ENCODE measurements at places on chromosomes 12 and 14.
A peak's percentile ranks its signal among the peaks of the same experiment; 100 is the strongest.

DNA sequence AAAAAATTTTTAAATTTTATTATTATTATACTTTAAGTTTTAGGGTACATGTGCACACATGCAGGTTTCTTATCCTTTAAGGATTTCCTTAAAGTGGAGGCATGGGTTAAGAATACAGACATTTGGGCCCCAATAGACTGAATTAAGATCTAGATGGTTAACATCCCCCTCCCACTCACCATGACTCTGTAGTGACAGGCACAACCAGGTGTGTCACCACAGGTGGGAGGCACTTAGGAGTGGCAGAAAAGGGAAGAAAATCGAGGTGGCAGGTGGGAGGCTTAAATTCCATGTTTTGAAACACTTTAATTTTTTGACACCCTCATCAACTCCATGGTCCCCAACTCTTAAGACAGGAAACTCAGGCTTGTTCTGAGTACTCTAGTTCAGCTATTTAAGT lies 37.6 kb upstream of the GRIP1 start:
- DNase-seq = no peak

DNA sequence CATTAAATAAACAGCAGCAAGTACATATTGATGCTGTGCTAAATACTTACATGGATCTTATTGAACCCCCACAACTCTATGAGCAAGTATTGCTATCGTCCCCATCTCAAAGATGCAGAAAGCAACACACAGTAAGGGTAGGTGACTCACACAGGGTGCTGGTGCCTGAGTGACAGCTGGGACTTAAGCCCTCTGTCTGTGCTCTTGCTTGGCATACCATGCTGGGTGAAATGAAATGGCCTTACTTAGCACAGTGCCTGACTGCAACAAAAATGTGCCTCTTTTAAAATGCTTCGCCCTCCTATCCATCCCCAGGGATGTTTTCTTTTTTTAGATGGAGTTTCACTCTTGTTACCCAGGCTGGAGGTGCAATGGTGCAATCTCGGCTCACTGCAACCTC lies 788 bp downstream of the TEX52 start:
- no peak for DNase-seq

DNA sequence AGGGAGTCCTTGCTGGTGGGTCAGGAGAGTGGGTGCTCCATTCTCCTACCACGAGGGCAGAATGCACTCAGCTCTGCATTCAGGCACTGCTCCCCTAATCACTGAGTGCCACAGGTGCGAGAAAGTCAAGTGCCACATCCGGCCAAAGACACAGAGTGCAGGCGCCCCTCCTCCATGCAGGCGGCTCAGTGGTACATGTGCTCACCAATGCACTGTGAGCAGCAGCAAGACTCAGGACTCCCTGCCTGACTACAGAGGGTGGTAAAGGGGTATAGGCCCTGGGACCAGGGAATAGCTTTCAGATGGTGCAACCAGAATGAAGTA lies 32.9 kb downstream of the ZFYVE21 start:
- no peak for DNase-seq

GRCh38 chr12:131138638-131139362 lies 185.1 kb downstream of the ADGRD1 start:
- peak; percentile 95 for DNase-seq

GRCh38 chr12:15562263-15562662 lies 226.9 kb downstream of the EPS8 start:
- DNase-seq = no peak

GRCh38 chr12:116385486-116386217 lies 108.2 kb upstream of the MED13L start:
- DNase-seq = no peak

DNA sequence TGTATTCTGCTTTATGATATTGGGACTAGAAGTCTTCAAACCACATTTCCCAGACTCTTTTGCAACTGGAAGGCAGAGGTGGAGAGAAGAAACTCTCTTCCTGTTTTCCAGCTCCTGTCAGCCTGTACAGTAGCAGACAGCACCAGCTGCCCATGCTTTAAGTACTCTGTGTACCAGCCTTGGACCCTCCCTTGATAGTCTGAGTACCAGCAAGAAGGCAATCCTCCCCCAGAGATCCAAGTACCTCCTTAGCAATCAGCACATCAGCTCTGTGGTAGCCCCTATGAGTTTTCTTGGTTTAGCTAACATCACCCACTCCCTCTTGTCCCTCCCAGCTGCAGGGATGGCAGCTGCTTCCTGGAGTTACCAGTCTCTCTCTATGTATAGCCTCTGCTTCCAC lies 56.3 kb downstream of the STXBP6 start:
- no peak for DNase-seq

GRCh38 chr14:32449648-32450047 lies 120.5 kb downstream of the AKAP6 start:
- no peak for DNase-seq

DNA sequence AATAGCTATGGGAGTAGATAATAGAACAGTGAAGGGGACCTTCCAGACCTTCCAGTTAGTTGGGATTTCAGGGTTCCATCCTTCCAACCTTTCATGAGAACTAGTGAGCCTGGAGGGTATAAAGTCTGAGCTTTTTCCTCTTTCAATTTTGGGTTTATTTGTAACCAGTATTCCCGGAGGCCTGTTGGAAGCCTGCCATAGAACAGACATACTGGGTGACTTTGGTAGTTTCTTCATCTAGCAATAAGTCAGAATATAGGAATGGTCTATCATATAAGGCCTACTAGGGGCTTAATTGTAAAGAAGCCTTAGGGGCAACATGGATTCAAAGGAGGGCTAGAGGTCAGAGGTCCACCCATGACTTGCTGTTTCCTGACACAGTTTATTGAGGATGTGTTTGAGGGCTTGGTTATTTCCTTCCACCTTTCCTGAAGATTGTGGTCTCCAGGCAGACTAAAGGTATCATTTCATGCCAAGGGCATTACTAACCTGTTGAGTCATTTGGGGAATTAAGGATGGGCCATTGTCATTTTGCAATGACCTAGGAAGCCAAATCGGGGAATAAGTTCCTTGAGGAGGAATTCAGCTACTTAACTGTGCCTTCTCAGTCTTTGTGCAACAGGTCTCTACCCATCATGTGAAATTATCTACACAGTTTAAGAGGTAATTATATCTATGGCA lies 410.3 kb downstream of the SLC6A15 start:
- DNase-seq = no peak

DNA sequence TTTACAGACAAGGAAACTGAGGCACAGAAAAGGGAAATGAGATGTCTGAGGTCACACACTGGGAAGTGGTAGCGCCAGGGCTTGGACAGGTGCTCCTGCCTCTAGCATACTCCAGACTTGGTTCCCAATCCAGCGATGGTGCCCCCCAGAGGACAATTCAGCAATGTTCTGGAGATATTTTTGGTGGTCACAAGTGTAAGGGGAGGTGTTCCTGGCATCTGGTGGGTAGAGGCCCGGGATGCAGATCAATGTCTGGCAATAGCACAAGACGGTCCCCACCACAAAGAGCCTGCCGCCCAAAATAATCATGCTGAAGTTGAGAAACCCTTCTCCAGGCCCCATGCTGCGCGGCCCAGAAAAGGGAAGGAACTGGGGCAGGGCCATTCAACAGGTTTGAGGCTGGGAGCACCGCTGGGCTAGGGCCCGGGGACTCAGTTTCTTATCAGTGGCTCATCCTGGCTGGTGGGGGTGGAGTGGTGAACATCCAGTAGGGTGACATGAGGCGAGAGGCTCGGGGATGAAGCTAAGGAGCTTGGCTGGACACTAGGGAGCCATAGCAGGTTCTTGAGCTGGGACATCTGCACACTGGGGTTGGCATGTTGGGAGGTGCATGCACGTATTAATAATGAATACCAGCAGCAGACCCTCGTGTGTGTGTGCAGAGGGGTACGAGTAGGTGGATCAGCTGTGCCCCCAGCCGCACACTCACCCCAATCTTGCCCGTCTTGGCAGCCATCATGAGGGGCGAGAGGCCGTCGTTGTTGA lies 35.1 kb downstream of the TRPV4 start:
- no peak for DNase-seq

- DNase-seq = no peak
Observed at GRCh38 chr14:32559048-32559447, 229.9 kb downstream of the AKAP6 start.

DNA sequence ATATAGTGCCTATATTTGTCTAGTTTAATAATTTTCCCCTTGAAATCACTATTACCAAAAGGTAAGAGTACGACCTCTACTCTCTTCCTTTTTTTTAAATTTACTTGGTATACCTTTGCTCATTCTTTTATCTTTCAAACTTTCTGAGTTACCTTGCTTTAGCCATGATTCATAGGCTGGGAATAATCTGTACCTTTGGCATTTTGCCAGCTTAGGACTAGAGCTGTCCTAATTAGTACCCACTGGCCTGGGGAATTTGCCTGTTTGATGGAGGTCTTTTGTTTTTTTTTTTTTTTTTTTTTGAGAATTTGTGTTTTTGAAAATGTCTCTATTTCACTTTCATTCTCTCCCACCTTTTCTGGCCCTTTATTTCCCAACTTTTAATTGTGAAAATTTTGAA lies 8.7 kb upstream of the SLC4A8 start:
- DNase-seq = no peak

GRCh38 chr12:11795913-11796459 lies 146.5 kb downstream of the ETV6 start:
- DNase-seq = no peak

- DNase-seq = no peak
Observed at GRCh38 chr14:78403278-78403815, 233.2 kb downstream of the NRXN3 start.

DNA sequence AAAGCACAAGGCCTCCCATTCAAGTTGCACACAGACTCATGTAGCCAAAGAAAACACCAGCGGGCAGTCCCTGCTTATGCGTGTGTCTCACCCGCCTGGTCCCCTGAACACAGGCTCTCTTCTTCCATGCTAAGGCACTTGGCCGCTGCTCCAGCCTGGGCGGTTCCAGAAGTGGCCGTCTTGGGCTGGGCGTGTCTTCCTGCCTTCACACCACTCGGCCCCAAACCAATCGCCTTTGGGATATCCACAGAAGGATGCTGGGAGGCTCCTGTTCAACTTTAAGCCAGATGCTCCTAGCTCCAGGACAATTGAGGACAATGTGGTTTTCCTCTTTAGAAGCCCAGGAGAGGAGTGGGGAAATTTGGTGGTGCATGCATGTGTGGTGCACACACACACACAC lies 2.2 kb downstream of the SCARB1 start:
- peak; percentile 91 for DNase-seq

DNA sequence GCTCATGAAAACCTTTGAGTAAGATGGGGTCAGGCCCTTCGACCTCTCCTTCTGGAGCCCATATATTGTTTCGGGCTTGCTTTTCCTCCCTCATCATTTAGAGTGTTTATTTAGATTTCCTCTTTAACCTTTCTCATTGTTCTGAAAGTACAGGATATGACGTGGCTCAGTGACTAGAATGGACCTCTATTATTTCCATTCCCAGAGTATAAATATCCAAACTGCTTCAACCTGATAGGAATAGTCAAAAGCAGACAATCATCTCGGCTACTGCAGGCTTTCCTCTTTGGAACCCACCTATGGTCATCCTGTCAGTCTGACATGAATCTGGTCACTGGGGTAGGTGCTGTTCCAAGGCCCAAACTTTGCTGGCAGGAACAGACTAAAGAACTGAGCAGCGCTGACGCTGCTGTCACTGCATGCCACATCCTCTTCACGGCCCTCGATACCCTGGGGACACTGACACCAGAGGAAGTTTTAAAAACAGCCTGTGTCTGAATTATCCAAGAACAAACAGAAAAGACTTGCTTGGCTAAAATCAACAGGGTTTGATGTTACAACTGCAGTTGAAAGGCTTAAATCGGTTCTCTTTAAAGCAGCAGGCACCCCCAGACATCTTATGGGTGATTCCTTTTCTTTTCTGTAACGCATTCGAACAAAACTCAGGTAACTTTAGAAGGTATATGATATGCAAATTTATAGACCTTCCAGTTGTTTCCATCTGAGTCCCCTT lies 5.0 kb upstream of the DDX47 start:
- DNase-seq = no peak

- DNase-seq = no peak
Observed at GRCh38 chr12:124622331-124622730, 54.9 kb upstream of the NCOR2 start.

- DNase-seq = no peak
Observed at GRCh38 chr12:53567961-53568808, 58.0 kb downstream of the ATF7 start.

DNA sequence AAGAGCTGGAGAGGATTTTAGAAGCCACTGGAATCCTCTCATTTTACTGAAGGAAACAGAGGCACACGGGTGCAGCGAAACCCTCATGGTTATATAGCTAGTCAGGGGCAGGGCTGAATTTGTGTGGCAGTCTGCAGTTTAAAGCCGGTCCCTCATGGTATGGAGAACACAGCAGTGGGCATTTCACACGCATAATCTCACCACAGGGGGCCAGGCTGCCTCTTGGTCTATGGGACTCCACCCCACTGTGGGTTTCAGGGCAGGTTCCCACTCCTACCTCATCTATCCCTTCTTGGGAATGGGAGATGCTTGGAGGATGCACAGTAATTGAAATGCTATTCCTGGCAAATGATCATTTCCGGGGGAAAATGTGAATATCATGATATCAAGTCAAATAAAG lies 400.6 kb downstream of the RGS6 start:
- no peak for DNase-seq

- no peak for DNase-seq
Observed at GRCh38 chr14:20427231-20428009, 8.5 kb downstream of the KLHL33 start.

GRCh38 chr12:49501895-49502294 lies 36.9 kb upstream of the KCNH3 start:
- DNase-seq = no peak

DNA sequence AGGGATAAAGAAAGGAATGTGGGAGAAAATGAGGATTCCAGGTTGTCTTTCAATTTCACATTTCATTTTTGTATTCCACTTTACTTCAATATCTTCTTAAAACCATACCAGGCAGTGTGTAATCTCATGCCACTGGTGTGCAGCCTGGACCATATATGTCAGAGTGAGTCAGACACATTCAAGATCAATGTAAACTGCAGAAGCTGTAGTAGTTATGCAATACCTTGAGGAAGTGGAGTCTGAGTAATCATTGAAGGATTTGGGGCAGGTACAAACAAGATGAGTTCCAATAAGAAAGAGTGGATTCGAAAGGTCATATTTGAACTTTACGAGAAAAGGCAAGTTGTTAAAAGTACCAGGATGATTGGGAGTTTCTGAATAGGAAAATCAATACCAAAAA lies 14.1 kb downstream of the PLCZ1 start:
- DNase-seq = no peak

GRCh38 chr14:81946834-81947798 lies 413.5 kb upstream of the SEL1L start:
- peak; percentile 67 for DNase-seq

All from posterior cingulate gyrus (tissue), 11 donors.